IMR-90 (cell line): ENCODE measurements at places on chromosomes 13 and 19. TPM values are rescaled to one million over a fixed set of nuclear protein-coding genes. Genes with fewer than 3 reads are reported as not detected.
A peak's percentile ranks its signal among the peaks of the same experiment; 100 is the strongest.

Gene PDX1
- not detected in 2 replicates for total RNA-seq

Gene THSD8
- not detected in 2 replicates for total RNA-seq

Gene SIGLEC9
- total RNA-seq: not detected in 2 replicates

Gene ANKRD27
- total RNA-seq: 31.4 and 35.0 TPM in 2 replicates

Gene PRDX2
- 351 and 371 TPM in 2 replicates for total RNA-seq

Gene HIPK4
- total RNA-seq: 0.18 and 0.28 TPM in 2 replicates

Gene CPB2
- not detected in 2 replicates for total RNA-seq

Gene NCR1
- not detected in 2 replicates for total RNA-seq

Gene ZNF560
- 0.90 and 1.1 TPM in 2 replicates for total RNA-seq

Gene TMEM59L
- total RNA-seq: under 0.01 and 0.28 TPM in 2 replicates

Gene C19orf85
- not detected in 2 replicates for total RNA-seq

Gene SULT2A1
- not detected in 2 replicates for total RNA-seq

Gene KCNJ14
- total RNA-seq: under 0.01 and 0.18 TPM in 2 replicates

Gene LRRC8E
- 6.9 and 7.2 TPM in 2 replicates for total RNA-seq

Gene RAB8A
- 135 and 158 TPM in 2 replicates for total RNA-seq

Gene ZFR2
- total RNA-seq: 0.28 TPM in 1 of 2 replicates, not detected in the other

- DNase-seq: no peak
Observed at GRCh38 chr19:3075605-3076431, 13.5 kb upstream of the TLE5 start.

- no peak for DNase-seq
Observed at GRCh38 chr19:30656520-30657100, 284.4 kb downstream of the ZNF536 start.

DNA sequence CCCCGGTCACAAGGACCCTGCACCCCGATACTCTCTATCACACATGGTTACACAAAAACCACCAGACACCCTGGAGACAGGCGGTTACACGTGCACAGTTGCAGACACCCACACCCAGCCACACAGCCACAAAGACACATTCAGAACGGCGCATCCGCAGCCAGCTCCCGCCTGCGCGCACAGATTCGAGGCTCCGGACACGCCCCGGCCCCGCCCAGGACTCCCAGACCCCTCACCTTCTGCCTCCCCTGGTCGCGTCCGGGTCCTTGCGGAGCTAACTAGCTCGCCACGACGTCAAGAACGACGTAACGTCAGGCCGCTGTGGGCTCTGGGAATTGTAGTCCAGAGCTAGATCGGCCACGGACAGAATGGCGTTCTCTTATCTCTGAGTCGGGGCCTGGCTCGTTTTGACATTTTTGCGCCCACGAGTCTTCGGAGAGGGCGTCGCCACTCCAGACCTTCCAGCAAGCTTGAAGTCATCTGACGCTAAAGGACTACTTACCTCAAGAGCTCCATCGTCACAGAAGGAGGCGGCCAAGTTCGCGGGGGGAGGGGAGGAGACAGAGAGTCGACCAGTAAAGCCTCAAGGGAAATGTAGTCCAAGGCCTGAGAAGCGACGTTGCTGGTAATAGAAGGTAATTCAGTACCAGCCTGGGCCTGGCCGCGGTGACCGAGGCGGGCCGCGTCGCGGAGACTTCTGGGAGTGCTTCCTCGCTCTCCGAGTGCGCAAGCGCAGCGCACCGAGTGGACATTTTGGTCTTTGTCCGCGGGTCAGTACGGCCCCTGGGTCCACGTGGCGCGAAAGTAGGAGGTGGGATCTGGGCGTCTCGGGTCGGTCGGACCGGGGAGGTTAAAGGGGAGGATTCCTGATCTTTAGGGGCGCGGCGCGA, at the start of the genes ZNF146 and ZNF565:
TSS of gene ZNF146 (plus strand) at position 721 of the 890 bp plus-strand sequence. CDS start 21,335 bp downstream, outside the sequence.
TSS of gene ZNF565 (minus strand) at position 280 of the 890 bp plus-strand sequence. CDS start 12,680 bp downstream, outside the sequence.
- peak; percentile 98 for DNase-seq

DNA sequence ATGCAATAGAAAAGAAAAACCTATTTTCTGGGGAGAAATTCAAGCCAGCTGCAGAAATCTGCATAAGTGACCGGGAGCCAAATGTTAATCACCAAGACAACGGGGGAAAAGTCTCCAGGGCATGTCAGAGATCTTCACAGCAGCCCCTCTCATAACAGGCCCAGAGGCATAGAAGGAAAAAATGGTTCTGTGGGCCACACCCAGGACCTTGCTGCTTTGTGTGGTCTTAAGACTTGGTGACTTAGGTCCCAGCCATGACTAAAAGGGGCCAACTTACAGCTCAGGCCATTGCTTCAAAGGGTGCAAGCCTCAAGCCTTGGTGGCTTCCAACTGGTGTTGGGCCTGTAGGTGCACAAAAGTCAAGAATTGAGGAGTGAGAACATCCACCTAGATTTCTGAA, 2847.6 kb upstream of the PCDH20 start:
- no peak for DNase-seq

DNA sequence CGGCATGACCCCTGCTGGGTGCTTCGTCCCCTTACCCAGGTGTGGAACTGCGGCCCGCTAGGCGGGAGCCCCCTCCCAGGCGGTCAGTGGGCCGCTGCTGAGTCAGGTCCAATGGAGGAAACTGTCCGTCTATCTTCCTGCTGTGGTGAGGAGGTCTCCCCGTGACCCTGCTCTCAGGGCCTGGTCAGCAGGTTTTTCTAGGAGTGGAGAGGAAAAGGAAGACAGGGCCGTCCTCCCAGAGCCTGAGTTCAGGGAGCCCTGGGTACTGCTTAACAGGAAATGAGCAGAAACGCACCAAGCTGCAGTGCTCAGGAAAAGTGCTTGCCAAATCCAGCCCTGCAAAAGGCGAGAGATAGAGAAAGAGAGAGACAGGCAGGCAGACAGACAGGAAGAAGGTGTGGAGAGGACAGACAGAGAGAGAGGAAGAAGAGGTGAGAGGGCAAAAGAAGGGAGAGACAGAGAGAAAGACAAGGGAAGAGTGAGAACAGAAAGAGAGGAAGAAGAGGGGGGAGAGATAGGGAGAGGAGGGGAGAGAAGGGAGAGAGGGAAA, 10.3 kb downstream of the SH3GL1 start:
- DNase-seq: peak; percentile 56

DNA sequence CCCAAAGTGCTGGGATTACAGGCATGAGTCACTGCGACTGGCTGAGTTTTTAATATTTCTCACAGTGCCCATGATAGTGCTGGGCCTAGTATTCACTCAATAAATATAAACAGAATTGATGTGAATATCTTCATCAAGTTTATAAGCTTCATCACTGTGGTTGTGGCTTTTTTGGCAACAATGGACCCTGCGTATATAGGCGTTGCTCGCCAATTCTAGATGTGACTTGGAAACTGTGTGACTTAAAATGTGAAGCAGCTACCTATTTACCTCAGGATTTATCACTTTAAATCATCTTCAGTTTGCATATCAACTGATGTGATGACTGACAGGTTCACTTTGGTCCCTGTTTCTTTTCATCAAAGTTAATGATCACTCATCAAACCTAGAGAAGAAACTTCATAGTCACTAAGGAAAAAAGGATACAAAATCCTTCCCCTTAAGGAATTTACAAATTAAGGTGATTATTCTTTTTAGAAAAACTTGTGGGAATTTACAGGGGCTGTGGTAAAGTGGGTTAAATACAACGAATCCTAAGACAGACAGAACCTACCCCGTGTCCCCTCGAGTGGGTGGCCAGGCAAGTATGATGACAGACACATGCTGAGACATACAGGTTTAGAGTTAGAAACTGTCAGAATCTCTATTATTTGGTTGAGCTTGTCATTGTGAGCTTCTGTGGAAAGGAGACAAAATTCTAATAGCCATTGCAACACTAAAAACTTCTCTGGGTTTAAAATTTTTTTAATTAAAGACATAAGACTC, 101.3 kb downstream of the AKAP11 start:
- DNase-seq: no peak

DNA sequence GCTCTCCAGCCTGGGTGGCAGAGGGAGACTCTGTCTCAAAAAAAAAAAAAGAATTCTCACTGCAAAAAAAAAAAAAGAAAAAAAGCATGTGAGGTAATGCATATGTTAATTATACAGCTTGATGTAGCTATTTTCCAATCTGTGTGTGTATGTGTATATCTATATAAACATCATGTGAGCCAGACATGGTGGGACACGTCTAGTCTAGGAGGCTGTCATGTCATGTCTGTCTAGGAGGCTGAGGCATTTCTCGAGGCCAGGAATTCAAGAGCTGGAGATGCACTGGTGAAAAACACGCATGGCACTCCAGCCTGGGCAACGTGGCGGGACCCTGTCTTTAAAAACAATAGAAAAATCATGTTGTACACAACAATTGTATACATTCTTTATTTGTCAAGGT, 6.9 kb upstream of the SBK3 start:
- DNase-seq: no peak

GRCh38 chr13:104024416-104025170, 958.4 kb upstream of the SLC10A2 start:
- peak; percentile 40 for DNase-seq

DNA sequence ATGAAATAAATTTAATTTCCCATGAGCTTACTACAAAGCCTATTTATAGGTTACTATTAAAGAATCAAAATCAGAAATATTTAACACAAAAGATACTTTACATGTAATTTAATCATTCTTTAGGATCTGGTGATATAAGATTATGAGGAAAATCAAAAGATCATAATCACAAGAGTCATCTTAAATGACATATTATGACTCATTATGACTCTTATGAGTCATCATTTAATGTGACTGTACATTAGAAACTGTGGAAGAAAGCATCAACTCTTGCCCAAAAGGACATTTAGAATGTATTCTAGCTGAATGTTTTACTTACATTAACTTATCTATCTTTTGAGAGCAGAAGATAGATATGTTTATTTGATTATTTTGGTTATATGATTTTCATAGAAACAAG, 458.6 kb downstream of the DCT start:
- DNase-seq: peak; percentile 76

DNA sequence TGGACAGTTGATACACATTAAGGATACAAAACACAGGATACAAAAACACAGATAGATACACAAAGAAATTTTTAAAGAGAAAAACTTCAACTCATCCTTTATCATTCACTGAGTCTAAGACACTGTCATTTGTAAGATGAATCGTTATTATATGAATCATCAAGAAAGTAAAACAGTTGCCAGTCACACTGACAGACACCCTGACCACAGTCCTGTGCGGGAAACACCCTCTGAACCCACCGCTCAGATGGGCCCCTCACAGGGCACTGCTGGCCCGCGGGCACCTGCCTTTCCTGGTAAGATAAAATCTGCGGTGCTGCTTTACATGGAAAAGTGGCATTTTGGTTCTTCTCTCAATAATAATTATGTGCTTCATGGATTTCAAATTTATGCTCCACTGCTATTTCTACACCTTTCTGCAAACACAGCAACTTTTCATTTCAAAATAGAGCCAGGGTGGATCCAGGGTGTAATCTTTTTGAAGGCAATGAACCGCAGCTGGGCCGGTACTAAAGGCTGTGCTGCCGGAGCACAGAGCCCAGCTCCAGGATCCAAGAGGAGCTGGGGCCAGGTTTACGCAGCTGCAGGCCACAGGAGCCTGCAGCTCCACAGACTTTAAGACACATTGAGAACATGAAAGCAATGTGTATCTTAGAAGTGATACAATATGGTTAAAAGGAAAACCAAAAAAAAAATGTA, 76.8 kb downstream of the TUBGCP3 start:
- no peak for DNase-seq

DNA sequence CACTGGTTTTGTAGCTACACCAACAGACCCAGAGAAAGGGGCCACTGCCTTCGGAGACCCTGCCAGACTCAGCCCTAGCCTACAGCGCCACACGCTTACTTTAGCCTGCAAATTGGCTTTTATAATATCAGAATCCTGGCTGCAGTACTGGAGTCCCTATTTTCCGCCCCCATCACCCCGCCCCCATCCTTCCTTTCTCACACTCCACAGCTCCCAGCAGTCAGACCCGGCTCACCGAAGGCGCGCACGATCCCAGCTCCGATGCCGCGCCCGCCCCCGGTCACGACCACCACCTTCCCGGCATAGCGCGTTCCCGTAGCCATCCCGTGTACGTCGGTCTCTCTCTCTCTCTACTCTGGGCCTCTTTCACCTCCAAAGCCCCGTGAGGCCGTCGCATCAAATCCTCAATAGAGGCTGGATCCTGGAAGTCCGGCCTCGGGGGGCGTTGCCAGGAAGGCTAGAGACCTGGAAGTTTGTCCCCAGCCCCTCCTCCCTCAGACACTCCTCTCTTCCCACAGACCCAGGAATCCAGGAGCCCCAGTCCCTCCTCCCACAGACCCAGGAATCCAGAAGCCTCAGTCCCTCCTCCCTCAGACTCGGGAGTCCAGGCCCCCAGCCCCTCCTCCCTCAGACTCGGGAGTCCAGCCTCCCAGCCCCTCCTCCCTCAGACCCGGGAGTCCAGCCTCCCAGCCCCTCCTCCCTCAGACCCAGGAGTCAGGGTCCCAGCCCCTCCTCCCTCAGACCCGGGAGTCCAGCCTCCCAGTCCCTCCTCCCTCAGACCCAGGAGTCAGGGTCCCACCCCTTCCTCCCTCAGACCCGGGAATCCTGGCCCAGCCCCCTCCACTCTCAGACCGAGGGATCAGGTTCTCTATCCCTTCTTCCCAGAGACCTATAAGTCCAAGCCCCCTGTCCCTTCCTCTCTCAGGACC, at the start of gene HSD17B14:
TSS of gene HSD17B14 (minus strand) at position 403 of the 929 bp plus-strand sequence. CDS start at position 323, 80 bp downstream.
- DNase-seq: no peak

GRCh38 chr13:105059786-105060185, 1475.7 kb downstream of the EFNB2 start:
- no peak for DNase-seq

GRCh38 chr13:20109037-20109436, 51.8 kb downstream of the GJA3 start:
- no peak for DNase-seq

- DNase-seq: no peak
Observed at GRCh38 chr19:45779231-45780145, 2.8 kb downstream of the DMPK start.

GRCh38 chr13:113905942-113906341, 42.1 kb upstream of the GAS6 start:
- no peak for DNase-seq

- peak; percentile 74 for DNase-seq
Observed at GRCh38 chr19:55460670-55461258, 678 bp downstream of the ISOC2 start.

GRCh38 chr13:31824705-31825517, 85.6 kb downstream of the RXFP2 start:
- DNase-seq: peak; percentile 16

DNA sequence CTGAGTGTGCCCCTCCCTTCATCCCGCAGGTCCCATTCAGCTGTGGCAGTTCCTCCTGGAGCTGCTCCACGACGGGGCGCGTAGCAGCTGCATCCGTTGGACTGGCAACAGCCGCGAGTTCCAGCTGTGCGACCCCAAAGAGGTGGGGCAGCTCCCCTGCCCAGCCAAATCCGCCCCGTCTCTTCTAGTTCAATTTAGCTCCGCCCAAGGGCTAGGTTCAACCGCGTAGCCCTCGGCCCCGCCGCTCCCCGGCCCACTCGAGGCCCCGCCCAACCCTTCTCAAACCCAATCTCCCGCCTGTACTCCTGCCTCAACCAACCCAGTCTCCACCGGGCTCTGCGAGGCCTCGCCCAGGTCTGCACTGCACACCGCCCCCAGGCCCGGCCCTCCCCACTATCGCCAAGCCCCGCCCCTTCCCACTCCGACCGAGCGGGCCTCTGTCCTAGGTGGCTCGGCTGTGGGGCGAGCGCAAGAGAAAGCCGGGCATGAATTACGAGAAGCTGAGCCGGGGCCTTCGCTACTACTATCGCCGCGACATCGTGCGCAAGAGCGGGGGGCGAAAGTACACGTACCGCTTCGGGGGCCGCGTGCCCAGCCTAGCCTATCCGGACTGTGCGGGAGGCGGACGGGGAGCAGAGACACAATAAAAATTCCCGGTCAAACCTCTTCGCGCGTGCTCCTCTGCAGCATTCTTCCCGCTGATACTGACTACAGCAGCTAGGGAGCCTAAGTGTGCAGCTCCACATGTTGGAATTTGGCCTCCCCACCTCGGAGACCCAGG, 2.9 kb downstream of the ETV2 start:
- peak; percentile 88 for DNase-seq
